Tongue (tissue), 3 donors: ENCODE measurements at places on chromosomes 5 and 9. TPM values are rescaled to one million over a fixed set of nuclear protein-coding genes. Genes with fewer than 3 reads are reported as not detected.

DNA sequence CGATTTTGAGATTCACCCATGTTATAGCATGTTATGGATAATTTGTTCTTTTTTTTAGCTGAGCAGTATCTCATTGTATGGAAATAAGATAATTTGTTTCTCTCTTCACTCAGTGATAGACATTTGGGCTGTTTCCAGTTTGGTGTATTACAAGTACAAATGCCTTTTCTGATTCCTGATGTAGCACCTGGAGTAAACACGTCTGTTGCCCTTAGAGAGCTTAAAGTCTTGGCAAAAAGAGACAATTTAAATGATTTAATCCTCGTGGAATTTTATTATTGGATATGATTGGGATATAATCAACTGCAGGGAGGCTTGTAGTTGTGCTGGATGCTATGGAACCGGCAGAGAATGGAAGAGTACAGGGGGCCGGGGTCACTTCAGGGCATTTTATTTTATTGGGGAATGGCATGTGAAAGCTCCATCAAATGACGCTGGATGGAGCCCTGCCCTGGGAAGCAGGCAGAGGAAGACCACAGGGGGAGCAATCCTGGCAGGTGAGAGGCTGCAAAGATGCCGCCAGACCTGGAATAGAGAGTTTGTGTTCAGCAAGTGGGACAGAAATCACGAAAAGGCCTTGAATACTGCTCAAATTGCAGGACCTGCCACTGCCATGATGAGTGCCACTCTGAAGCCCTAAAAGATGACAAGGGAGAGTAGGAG lies 31.0 kb upstream of the TGFBI start:
- DNase-seq = peak; percentile 62

- peak; percentile 44 for DNase-seq
Measured at GRCh38 chr5:65141493-65141892, 340.2 kb downstream of the ADAMTS6 start.

GRCh38 chr9:8362250-8362649 lies 562.7 kb upstream of the DMAC1 start:
- DNase-seq = no peak

Gene HAPLN1
- total RNA-seq = 1.6 TPM

Gene PRSS3
- 2.1 TPM for total RNA-seq

Gene UBAP1
- total RNA-seq = 33.8 TPM
